ENCODE measurements at places on chromosomes 2 and 18.

DNA sequence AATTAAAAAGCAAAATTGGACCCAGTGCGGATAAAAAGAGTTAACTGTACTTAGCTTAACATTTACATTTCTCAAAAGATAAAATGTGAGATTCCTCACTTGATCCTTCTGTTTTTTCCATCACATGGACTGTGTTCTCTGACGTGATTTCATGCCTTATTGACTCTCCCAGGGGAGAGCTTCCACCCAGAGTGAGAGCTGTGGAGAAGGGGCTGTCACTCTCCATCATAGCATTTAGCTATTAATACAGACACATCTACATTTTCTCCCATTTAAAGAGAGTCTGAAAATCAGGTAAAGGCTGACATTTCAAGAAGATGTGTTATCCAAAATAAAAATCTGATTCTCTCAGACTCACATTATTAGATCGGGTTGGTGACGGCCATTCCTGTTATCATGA is 493.8 kb downstream of the FBXO15 start:
- no peak for DNase-seq

DNA sequence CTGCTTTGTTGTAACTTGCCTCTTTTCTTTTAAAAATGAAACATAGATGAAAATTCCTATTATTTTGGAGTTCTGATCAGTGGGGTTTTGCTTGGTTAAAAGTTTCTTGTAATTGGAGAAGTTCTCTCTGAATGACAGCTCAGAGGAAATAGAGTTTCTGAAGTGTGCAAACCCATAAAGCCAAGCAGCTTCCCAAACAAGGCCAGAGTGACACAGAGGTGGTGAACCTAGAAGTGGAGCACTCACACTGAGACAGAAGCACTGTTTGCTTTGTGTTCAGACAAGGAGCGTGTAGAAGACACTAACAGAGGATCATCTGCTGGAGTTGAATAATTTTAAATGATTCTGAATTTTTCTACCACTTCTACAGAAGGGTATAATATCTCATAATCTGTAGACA is 49.2 kb downstream of the FBXO48 start:
- DNase-seq, result no peak

DNA sequence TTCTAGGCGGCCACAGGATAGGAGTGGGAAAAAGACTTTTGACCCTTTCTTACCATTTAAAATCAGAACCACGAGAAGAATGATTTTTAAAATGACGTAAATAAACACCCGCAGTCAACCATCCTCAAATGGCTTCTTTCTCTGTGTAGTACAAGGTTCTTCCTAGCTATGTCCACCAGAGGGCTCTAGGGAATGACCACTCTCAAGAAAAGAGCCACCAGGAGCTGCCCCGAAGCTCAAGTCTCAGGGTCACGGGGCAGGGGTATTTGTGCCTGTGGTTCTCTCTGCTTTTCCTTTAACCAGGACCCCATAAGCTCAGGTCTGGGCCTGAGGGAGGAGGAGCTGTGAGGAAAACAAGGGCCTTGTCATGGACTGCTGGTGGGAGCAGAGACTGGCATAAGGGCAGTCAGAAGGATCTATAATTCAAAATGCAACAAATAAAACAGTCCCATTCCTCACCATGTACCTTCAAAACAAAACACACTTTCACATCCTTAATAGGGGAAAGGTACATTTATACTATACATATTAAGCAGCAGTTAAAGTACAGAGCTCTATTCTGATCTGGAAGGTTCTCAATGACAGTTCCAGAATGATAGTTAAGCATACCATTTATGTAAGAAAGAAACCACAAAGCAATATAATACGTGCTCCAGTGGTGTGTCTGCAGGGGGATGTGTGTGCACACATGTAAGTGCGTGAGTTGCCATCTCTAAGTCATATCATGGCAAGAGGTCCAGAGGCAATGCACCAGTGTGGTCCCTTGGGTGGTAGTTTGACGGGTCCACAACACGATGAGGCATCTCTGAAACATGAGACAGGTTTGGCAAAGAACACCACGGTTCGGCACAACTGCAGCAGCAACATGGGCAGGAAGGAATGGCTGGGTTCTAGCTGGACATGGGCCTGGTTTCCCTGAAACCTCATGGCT is 18.6 kb downstream of the LYPD1 start:
- no peak for DNase-seq

DNA sequence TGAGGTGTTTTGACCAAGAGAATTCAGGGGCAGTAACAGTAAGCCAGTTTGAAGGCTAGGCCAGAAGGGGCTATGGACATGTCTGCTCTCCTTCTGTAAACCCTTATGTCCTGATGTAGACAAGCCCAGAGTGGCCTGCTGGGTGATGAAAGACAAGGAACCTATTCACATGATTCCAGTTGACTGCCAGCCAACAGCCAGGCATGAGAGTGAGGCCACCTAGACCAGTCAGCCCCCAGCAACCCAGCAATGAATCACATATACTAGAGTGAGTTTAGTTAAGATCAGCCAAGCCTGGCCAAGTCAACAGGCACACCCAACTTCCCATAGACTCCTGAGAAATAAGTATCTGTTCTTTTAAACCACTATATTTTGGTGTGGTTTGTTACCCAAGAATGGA is 1889.7 kb upstream of the CELF4 start:
- no peak for DNase-seq

GRCh38 chr18:23730857-23731256 is 41.6 kb downstream of the LAMA3 start:
- no peak for DNase-seq
